ENCODE measurements at places on chromosomes 1 and 21. TPM values are rescaled to one million over a fixed set of nuclear protein-coding genes. Genes with fewer than 3 reads are reported as not detected.

- no peak for DNase-seq
- no peaks in the 10 kb centered on the region for H3K4me1 ChIP-seq
- no peak overlapping the region for H3K4me3 ChIP-seq
- no peak overlapping the region for H3K27ac ChIP-seq
Measured at GRCh38 chr1:53765657-53766056, 26.7 kb upstream of the GLIS1 start.

GRCh38 chr1:168553680-168554553, 10.1 kb upstream of the XCL2 start:
- no peaks in the 10 kb centered on the region for H3K27me3 ChIP-seq
- H3K27ac ChIP-seq = no peak overlapping the region
- H3K36me3 ChIP-seq = no peaks in the 10 kb centered on the region
- no peak overlapping the region for H3K4me3 ChIP-seq
- no peaks in the 10 kb centered on the region for H3K4me1 ChIP-seq
- no peak for DNase-seq

- no peaks in the 10 kb centered on the region for H3K27me3 ChIP-seq
- no peaks in the 10 kb centered on the region for H3K4me1 ChIP-seq
- DNase-seq = peak; percentile 44
Measured at GRCh38 chr1:35893051-35893879, 10.3 kb downstream of the AGO1 start.

GRCh38 chr1:219650880-219651279, 38.0 kb upstream of the ZC3H11B start:
- no peaks in the 10 kb centered on the region for H3K27me3 ChIP-seq
- DNase-seq = no peak
- no peak overlapping the region for H3K27ac ChIP-seq
- no peak overlapping the region for H3K4me3 ChIP-seq
- no peaks in the 10 kb centered on the region for H3K4me1 ChIP-seq
- no peaks in the 10 kb centered on the region for H3K36me3 ChIP-seq

DNA sequence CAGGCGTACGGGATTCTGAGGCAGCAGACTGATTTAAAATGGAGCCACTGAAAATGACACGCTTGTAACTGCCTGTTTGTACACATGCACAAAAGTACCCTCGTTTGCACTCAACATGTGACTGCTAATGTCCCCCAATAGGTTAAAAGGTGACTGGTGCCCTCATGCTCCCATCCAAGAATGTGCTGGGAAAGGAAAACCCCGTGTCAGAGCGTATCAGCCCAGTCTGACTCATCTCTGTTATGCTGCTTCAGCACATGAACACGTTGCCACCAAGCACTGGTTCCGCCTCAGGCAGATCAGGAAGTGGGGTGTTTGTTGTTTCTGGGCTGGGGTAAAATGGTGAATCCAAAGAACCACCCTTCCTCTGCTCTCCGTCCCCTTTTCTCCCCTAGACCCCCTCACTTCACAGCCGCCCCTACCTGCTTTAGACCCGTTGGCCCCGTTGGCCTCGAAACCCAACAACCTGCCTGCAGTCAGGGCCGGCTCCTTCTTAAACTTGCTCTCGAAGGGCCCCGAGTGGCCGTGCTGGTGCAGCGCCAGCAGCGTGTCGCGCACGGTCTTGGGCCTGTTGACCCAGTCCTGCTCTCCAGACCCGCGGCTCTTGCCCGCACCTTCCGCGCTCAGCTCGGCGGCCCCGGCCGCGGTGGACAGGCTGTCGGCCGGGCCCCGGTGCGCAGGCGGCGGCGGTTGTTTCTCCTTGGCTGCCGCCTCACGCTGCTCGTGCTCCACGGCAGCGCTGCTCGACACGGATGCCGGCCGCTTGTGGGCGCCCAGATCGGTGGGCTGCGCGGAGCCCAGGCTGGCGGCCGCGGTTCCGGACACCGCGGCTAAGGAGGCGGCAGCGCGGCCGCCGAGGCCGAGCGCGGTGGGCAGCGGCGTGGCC, 1.7 kb downstream of the IRF2BP2 start:
- peak overlapping the region; percentile 86 for H3K4me3 ChIP-seq
- H3K36me3 ChIP-seq = peaks cover 34% of the 10 kb centered on the region
- DNase-seq = peak; percentile 83
- H3K4me1 ChIP-seq = peaks cover 43% of the 10 kb centered on the region
- peak overlapping the region; percentile 88 for H3K27ac ChIP-seq
- H3K27me3 ChIP-seq = no peaks in the 10 kb centered on the region

DNA sequence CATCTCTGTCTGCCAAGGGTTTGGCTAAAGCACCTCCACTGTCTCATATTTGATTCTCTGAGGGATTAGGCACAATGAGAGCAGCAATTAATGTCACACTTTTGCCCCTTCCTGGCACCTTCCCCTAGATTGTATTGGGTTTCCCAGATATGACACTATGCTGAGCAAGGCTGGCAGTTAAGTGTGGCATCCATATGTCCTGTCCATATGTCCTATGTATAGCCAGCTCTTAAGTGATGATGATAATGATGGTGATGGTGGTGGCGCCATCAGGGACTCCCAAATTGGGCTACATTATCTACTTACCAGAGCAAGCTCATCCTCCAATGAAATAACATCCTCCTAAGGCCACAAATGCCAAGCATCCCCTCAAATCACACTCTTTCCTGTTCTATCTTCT, 13.5 kb upstream of the LORICRIN start:
- H3K27me3 ChIP-seq = peaks cover 10% of the 10 kb centered on the region
- H3K27ac ChIP-seq = no peak overlapping the region

- no peaks in the 10 kb centered on the region for H3K4me1 ChIP-seq
- no peak overlapping the region for H3K4me3 ChIP-seq
- peaks cover 26% of the 10 kb centered on the region for H3K36me3 ChIP-seq
- H3K27me3 ChIP-seq = no peaks in the 10 kb centered on the region
- no peak overlapping the region for H3K27ac ChIP-seq
Measured at GRCh38 chr1:119911775-119912174, 15.5 kb upstream of the ADAM30 start.

DNA sequence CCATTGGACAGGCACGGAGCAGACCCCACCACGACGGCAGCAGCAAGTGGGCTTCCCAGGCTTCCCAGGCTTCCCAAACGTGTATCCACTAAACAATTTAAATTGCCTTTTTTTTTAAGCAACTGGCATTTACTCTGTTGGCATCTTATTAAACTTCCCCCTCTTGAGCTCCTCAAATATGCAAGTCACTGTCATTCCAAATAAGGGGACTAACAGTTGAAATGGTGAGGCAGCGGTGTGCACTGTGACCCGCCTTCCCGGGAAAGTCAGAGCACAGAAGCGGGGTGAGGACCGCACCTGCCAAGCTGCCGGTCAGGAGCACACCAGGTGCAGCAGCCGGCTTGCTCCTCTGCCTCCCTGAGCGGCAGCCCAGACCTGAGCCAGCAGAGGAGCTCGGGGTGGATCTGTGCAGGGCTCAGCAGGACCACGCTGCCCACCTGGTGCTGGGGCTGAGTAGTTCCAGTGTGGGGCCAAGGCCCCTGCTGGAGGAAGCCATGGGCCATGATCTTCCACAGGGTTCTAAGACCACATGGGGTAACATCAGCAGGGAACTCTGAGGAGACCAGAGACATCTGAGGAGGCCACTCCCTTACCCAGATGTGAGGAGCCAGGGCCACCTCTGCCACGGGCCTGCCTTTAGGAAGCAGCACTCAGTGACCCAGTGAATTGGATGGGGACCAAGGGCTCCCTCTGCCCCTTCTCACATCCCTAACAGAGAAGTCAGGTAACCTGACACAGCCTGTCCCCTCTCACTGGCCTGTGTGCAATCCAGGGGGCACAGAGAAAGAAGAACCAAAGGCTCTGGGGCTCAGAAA, 245.4 kb downstream of the NPHP4 start:
- H3K4me3 ChIP-seq = no peak overlapping the region
- H3K36me3 ChIP-seq = no peaks in the 10 kb centered on the region
- no peak overlapping the region for H3K27ac ChIP-seq
- DNase-seq = no peak

GRCh38 chr21:37751268-37751975, 164.8 kb downstream of the KCNJ6 start:
- H3K27ac ChIP-seq = peak overlapping the region; percentile 24
- H3K4me1 ChIP-seq = peaks cover 26% of the 10 kb centered on the region
- no peak overlapping the region for H3K4me3 ChIP-seq

GRCh38 chr1:25729790-25730644, 70.0 kb upstream of the SELENON start:
- no peaks in the 10 kb centered on the region for H3K36me3 ChIP-seq
- no peak overlapping the region for H3K4me3 ChIP-seq
- no peaks in the 10 kb centered on the region for H3K27me3 ChIP-seq
- no peak overlapping the region for H3K27ac ChIP-seq

DNA sequence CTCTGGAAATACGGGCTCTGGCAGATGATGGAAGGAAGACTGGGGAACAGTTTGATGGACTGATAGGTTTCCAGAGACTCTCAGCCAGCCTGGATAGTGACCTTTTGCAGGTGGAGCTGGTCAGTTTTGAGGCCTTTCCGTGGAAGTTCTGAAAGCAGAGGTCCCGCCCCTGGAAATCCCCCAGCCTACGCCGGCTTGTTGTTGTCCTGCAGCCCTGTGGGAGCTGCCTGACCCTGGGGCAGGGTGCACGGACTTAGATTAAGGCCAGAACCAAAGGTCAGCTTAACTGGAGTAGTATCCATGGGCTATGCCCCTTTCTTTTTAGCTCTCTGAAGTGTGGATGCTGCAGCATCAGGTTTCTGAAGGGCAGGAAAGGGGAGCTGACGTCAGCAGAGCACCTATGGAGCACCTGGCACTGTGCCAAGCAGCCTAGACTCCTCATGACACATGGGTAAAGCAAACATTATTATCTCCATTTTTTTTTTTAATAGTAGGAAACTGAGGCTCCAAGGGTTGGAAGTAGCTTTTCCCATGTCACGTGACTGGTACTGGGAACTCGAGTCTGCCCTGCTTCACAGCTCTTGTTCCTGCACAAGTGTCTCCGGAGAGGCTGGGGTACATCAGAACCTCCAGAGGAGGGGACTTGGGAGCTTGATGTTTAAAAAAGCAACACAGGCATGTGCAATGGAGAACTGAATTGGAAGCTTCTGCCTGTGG, 38.5 kb downstream of the IER5 start:
- H3K4me1 ChIP-seq = peaks cover 11% of the 10 kb centered on the region
- H3K27me3 ChIP-seq = no peaks in the 10 kb centered on the region
- peak; percentile 57 for DNase-seq
- no peaks in the 10 kb centered on the region for H3K36me3 ChIP-seq

DNA sequence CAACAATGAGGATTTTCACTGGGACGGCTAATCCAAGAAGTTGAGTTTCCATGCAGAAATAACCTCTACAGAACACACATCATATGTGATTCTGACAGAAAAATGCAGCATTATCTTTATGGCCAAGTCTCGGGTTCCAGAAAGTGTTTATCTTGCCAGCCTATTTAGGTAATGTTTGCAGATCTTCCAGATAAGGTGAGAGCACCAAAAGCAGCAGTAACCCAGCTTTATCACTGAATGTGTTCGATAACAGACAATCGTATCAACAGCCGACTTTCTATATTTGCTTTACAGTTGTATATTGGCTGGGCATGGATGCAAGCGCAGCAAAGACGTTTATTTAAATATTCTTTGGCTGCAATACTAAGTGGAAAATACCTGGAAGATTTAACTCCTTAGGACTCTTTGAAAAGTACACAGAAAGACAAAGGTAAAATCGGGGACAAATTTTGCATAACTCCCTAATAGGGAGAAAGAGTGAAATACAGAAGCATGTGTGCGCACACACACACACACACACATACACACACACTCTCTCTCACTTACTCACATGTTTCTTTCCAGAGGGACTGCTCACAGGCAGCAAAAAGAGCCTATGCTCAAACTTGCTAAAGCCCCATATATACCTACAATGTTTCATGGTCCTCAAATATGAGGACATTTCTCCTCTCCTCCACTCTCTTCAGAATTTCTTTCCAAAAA, 3.0 kb upstream of the CTSK start:
- no peaks in the 10 kb centered on the region for H3K27me3 ChIP-seq
- H3K4me3 ChIP-seq = no peak overlapping the region

- no peak overlapping the region for H3K27ac ChIP-seq
- no peaks in the 10 kb centered on the region for H3K4me1 ChIP-seq
- no peaks in the 10 kb centered on the region for H3K27me3 ChIP-seq
- H3K4me3 ChIP-seq = no peak overlapping the region
- no peak for DNase-seq
Measured at GRCh38 chr1:50852889-50853288, 107.2 kb downstream of the FAF1 start.

DNA sequence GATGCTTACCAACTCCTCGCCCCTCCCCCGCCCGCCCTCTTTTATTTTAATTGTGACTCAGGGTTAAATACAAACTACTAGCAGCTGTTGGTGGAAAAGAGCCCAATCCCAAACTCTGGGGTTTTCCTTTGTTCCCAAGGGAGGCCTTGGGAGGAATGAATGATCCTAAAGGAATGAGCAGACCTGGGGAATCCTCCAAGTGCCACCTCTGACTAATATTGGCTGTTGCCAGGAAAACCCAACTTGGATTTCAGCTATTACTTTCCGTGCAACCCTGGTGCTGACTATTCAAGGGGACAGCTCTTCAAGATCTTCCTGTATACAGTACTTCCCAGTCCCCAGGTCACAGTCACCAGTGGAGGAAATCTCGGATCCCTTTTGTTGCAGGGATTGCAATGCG, 1.3 kb upstream of the S100A10 start:
- H3K27me3 ChIP-seq = no peaks in the 10 kb centered on the region
- no peak overlapping the region for H3K27ac ChIP-seq
- no peak for DNase-seq
- no peak overlapping the region for H3K4me3 ChIP-seq
- no peaks in the 10 kb centered on the region for H3K36me3 ChIP-seq

DNA sequence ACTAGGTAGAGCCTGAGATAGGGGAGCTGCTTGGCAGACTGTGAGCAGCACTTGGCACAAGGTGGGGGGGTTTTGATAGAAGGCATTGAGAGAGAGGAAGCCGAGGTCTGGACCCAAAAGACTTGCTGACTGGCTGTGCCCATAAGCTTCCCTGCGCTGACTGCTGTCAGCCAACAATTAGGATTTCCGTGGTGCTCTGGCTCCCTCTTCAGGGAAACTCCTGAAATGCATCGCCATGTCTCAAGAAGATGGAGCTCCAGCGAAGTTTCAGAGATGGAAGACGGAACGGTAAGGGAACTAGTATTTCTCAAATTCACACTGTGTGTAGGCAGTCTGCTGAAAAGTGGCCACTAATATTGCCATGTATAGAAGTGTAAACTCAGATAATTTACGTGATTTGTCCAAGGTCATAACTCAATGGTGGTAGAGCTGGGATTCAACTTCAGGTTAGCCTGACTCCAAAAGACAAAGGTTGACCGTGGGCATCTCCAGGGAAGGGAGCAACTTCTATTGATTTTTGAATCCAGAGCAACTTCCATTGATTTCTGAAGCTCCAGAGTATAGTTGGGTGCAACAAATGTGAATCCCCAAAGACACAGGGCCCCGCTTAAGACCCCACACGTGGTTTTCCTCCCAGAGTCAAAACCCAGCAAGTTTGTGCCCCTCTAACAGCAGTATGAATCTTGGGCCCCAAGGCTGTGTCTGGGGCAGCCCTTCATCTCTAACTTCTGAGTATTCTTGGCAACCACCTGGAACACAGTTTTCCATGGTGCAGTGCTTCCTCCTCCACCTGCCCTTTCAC, 44.5 kb upstream of the CRNN start:
- H3K27me3 ChIP-seq = no peaks in the 10 kb centered on the region
- DNase-seq = peak; percentile 70
- no peaks in the 10 kb centered on the region for H3K4me1 ChIP-seq

The LRRC53 gene
- not detected for total RNA-seq

The CFHR2 gene
- total RNA-seq = not detected

The MATN1 gene
- total RNA-seq = not detected

The GBP7 gene
- total RNA-seq = not detected

The KAZN gene
- 3.7 TPM for total RNA-seq

The PRSS38 gene
- total RNA-seq = not detected

The FOXD3 gene
- 0.39 TPM for total RNA-seq

The PDPN gene
- total RNA-seq = 46.1 TPM

The OSCP1 gene
- 6.0 TPM for total RNA-seq

Measured in heart left ventricle (tissue), 16 donors.